ENCODE measurements at places on chromosomes 1 and 21.

GRCh38 chr1:111467865-111468716, 5.7 kb upstream of the C1orf162 start:
- DNase-seq = no peak

DNA sequence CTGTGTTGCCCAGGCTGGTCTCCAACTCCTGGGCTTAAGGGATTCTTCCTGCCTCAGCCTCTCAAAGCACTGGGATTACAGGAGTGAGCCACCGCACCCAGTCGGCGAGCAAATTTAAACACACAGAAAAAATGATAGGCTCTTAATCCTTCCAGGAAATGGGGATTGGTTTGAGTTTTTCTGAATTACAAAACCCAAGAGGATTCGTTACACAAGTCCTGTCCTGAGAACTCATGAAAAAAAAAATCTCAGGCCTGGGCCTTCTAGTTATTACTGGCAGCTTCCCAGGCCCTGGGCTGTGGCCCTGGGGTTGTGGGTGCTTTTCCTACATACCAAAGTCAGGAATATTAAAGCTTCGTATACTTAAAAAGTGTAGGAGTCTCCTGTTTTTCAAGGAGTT, 6.3 kb upstream of the IFNGR2 start:
- DNase-seq = no peak

GRCh38 chr1:97802011-97802410, 118.8 kb downstream of the DPYD start:
- no peak for DNase-seq

DNA sequence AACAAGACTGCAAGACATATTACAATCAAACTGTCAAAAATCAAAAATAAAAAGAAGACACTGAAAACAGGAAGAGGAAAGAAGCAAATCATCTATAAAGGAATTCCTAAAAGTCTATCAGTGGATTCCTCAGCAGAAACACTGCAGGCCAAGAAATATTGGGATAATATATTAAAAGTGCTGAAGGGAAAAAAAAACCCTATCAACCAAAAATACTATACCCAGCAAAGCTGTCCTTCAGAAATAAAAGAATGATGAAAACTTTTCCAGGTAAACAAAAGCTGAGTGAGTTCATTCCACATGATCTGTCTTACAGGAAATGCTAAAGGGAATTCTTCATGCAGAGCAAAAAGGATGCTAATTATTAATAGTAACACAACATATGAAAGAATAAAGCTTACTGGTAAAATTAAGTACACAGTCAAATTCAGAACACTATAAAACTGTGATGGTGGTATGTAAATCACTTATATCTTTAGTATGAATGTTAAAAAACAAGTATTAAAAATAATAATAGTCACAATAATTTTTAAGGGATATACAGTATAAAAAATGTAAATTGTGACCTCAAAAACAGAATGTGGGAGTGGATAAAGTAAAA, 12.9 kb upstream of the ACP6 start:
- no peak for DNase-seq

DNA sequence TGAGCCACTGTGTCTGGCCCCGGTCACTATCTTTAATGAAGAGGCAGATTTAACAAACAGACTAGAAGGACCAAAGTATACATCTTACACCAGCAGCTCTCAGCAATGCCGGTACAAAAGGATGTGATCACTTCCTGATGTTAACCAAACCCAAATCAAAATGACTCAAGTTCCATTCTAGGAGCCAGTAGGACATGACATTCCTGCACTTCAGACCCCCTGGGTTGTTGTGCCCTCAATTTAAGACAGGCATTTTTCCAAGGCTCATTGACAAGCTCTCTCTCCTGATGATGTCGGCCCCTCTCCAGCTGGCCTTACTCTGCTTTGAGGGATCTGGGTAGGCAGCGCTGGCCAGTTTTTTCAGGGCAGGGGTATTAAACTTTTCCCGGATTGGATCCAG, 35.1 kb downstream of the YARS1 start:
- no peak for DNase-seq

DNA sequence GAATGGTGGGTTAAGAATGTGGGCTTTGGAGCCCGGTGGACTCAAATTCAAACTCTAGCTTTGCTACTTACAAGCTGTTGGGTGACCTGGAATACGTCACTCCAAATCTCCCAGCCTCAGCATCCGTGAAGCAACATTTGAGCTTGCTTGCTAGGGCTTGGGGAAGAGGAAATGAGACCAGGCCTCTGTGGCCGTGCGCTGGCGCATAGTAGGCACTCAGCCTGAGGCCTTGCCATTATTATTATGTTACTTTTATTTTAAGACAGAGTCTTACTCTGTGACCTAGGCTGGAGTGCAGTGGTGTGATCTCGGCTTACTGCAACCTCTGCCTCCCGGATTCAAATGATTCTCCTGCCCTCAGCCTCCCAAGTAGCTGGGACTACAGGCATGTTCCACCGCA, 12.3 kb upstream of the MFAP2 start:
- DNase-seq = no peak

DNA sequence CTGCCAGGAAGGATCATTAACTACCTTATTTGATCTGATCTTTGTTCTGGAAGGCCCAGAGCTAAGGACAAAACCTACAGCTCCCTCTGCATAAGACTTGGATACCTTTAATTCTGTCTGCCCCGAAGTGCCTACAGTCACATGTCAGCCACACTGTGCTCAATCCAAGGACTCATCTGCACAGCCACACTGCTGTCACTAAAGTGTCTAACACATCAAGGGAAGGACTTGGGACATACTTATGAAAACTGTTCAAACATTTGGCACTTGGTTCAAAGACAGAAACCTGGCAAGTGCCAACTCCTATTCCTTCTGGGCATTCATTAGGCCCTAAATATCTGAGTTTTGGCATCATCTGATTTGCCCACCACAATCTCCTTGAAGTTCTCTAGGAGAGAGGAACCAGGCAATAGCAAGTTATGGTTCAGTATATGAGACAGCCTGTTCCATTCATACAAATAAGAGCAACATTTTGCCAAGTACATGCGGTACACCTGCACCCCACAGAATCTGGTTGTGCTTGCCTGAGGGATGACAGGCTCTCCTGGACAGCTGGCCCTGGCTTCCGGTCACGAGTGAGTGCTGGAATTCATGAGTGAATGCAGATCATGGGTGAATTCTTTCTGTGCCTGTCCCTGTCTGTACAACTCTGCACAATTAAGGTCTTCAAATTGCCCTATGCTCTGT, 105.9 kb downstream of the KCNK1 start:
- no peak for DNase-seq

DNA sequence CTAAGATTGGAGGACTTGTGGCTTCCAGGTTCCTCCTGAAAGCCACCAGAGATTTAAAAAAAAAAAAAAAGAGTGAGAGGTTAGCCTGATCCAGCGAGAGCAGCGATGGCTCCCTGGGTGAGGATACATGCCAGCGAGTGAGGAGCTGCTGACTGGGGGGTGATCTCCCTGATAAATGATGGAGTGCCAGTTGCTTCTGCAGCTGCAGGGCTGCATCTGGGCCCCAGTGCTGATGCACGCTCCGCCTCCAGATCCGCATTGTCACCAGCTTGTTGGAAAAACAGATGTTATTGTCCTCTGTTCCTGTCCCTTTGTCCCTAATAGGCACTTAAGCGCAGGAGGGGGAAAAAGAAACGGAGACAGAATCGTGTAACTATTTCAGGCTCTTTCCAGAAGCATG, 28.6 kb downstream of the UBIAD1 start:
- no peak for DNase-seq

GRCh38 chr21:15671188-15671587, 58.6 kb upstream of the USP25 start:
- DNase-seq = no peak

DNA sequence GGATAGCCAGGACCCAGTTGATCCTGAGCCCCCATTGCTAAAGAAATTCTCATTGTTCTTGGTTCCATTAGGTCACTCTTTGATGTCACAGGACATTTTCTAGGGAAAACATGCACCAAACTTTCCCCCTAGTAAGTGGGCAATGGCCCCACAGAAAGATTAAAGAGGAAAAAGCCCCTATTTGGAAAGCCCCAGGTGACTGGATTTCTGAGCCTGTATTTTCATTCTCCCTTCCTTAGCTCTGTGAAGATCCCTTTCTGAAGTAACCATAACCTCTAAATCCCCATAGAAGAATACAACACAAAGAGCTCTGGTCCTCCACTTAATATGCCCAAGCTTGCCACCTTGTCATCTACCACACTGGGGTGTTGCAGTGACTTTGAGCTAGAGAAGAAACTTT, 232.3 kb upstream of the FGGY start:
- DNase-seq = no peak

- no peak for DNase-seq
Observed at GRCh38 chr1:66095190-66095589, 302.5 kb downstream of the PDE4B start.

DNA sequence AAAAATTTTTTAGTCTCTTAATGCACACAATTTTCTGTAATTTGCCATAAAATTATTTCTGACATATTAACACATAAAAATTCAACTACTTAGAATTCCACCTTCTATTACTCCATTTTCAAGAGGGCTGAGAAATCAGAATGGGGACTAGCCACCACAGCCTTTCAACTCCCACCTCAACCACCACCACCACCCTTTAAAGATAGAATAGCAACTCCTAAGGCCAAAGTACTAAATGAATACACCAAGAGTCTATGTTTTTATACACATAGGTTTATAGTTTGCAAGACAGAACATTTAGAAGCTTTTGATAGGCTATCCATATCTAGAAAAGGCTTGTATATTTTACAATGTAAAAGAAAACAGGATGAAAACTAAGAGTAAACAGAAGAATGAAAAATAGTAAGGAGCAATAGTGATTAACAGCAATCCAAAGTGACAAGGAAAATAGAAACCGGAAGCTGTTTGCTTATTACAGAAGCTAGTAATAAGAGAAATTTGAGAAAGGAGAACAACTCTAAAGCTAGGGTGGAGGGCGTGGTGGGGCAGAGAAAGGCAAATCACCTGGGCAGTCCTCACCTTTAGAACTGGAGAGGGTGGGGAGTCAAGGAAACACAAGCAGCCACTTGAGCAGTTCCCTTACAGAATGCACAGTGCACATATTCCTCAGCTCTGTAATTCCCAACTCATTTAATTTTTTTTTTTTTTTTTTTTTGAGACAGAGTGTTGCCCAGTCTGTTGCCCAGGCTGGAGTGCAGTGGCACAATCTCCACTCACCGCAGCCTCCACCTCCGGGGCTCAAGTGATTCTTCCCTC, 27.7 kb downstream of the EPS15 start:
- no peak for DNase-seq

GRCh38 chr1:224205438-224205840, 22.4 kb downstream of the DEGS1 start:
- peak; percentile 55 for DNase-seq

GRCh38 chr1:98211271-98211845, 290.5 kb upstream of the DPYD start:
- no peak for DNase-seq

DNA sequence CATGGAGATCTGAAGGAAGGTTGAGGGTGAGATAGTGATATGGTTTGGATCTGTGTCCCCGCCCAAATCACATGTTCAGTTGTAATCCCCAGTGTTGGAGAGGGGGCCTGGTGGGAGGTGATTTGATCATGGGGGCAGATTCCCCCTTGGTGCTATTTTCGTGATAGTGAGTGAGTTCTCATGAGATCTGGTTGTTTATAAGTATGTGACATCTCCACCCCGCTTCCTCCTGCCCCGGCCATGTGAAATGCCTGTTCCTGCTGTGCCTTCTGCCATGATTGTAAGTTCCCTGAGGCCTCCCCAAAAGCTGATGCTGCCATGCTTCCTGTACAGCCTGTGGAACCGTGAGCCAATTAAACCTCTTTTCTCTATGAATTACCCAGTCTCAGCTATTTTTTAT, 451.9 kb upstream of the VAMP3 start:
- DNase-seq = no peak

GRCh38 chr1:108646265-108646647, 14.6 kb downstream of the HENMT1 start:
- no peak for DNase-seq

GRCh38 chr1:43711049-43711448, 3.7 kb downstream of the ST3GAL3 start:
- DNase-seq = no peak

- DNase-seq = no peak
Observed at GRCh38 chr1:19087017-19087736, 122.9 kb downstream of the UBR4 start.

- no peak for DNase-seq
Observed at GRCh38 chr1:22830757-22831340, 120.2 kb downstream of the EPHB2 start.

- peak; percentile 2 for DNase-seq
Observed at GRCh38 chr1:158246650-158247049, 7.6 kb upstream of the CD1A start.

DNA sequence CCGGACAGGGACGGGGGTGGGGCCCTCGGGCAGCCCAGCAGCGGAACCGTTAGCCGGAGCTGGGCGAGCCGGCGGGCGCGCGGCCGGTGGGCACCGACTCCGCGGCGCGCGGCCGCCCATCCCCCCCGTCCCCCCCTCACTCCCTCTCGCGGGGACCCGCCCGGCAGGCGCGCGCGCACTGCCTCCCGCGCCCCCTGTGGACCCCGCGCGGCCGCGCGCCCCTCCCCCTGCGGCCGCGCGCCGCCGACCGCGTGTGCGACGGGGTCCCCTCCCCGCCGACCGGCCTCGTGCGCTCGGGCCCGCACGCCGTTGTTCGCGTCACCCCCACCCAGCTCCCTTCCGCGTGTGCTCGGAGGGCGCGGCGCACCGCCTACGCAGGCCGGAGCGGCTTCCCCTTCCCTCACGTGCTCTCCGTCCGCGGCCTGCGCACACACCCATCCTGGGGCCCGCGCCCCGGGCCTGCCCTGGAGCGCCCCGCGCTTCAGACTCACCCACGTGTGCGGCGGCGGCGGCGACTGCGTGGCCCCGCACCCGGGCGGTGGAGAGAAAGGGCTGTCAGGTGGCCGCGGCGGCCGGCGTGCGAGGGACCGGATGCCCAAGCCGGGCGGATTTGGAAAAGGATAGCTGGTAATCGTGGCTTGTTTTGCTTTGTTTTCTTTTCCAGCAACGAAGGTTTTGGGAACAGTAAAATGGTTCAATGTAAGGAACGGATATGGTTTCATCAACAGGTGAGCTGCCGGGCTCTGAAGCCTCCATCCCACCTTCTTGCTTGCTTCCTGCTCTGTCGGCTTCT, 717 bp downstream of the YBX1 start:
- peak; percentile 74 for DNase-seq
